ENCODE measurements at places on chromosomes 4 and X. TPM values are rescaled to one million over a fixed set of nuclear protein-coding genes. Genes with fewer than 3 reads are reported as not detected.

Gene NLRP2B
- total RNA-seq, result not detected

Gene ARSD
- 2.5 TPM for total RNA-seq

Gene CABS1
- not detected for total RNA-seq

Gene AFP
- total RNA-seq, result not detected

Gene USP11
- 55.3 TPM for total RNA-seq

Gene FAM9A
- total RNA-seq, result not detected

Gene HTRA3
- not detected for total RNA-seq

Gene DOK7
- total RNA-seq, result not detected

Gene F8A2
- total RNA-seq, result not detected

Gene AMELX
- total RNA-seq, result not detected

Gene GAGE12E
- not detected for total RNA-seq

Gene GPRIN3
- total RNA-seq, result 40.8 TPM

Gene NAP1L2
- total RNA-seq, result 1.0 TPM

Gene PHOX2B
- total RNA-seq, result not detected

Gene NBDY
- 31.2 TPM for total RNA-seq

Gene TMEM164
- 24.1 TPM for total RNA-seq

Gene PHF8
- 37.4 TPM for total RNA-seq

Gene F9
- total RNA-seq, result not detected

Gene CENPVL1
- not detected for total RNA-seq

Gene PPEF1
- not detected for total RNA-seq

Gene SHROOM4
- not detected for total RNA-seq

Gene PCDH10
- not detected for total RNA-seq

Gene CRMP1
- total RNA-seq, result not detected

Gene TMEM175
- 27.2 TPM for total RNA-seq

Gene MAOB
- total RNA-seq, result not detected

Gene BRS3
- not detected for total RNA-seq

Gene NEIL3
- 35.2 TPM for total RNA-seq

Gene IL2
- total RNA-seq, result 0.60 TPM

Gene SLC25A43
- 7.8 TPM for total RNA-seq

Gene PRRG3
- total RNA-seq, result not detected

Gene TMEM255A
- not detected for total RNA-seq

Gene TMSB15C
- total RNA-seq, result 6.1 TPM

Gene KLHL4
- total RNA-seq, result not detected

Gene ARHGAP36
- total RNA-seq, result not detected

Gene DIPK2B
- total RNA-seq, result not detected

Gene SYTL4
- not detected for total RNA-seq

Gene ESX1
- not detected for total RNA-seq

Gene LRCH2
- not detected for total RNA-seq

Gene ERCC6L
- total RNA-seq, result 14.4 TPM

Gene MAGEA11
- not detected for total RNA-seq

Gene MAGEA10
- not detected for total RNA-seq

Gene SORBS2
- total RNA-seq, result not detected

Gene SMIM43
- total RNA-seq, result not detected

Gene CT45A3
- not detected for total RNA-seq

Gene PNMA3
- total RNA-seq, result 1.1 TPM

Gene CXCL10
- not detected for total RNA-seq

Gene USP17L5
- total RNA-seq, result not detected

Gene SH3TC1
- total RNA-seq, result 6.3 TPM

Gene NWD2
- not detected for total RNA-seq

Gene KLHL5
- 16.6 TPM for total RNA-seq

Gene SMIM10L2A
- 0.58 TPM for total RNA-seq

Gene TMEM271
- not detected for total RNA-seq

Gene GDPD2
- total RNA-seq, result 0.63 TPM

Gene FTSJ1
- 64.9 TPM for total RNA-seq

Gene TEX13C
- not detected for total RNA-seq

Gene CSAG1
- not detected for total RNA-seq

Gene EGF
- total RNA-seq, result not detected

Gene C4orf36
- total RNA-seq, result 0.37 TPM

Measured in activated CD8-positive, alpha-beta T cell treated with anti-CD3 and anti-CD28 coated beads, Interleukin-2, amount 10 ng/mL, durations not matched to agents 7 days and 5 days (primary cell).